ENCODE measurements at places on chromosomes 12 and 14.

DNA sequence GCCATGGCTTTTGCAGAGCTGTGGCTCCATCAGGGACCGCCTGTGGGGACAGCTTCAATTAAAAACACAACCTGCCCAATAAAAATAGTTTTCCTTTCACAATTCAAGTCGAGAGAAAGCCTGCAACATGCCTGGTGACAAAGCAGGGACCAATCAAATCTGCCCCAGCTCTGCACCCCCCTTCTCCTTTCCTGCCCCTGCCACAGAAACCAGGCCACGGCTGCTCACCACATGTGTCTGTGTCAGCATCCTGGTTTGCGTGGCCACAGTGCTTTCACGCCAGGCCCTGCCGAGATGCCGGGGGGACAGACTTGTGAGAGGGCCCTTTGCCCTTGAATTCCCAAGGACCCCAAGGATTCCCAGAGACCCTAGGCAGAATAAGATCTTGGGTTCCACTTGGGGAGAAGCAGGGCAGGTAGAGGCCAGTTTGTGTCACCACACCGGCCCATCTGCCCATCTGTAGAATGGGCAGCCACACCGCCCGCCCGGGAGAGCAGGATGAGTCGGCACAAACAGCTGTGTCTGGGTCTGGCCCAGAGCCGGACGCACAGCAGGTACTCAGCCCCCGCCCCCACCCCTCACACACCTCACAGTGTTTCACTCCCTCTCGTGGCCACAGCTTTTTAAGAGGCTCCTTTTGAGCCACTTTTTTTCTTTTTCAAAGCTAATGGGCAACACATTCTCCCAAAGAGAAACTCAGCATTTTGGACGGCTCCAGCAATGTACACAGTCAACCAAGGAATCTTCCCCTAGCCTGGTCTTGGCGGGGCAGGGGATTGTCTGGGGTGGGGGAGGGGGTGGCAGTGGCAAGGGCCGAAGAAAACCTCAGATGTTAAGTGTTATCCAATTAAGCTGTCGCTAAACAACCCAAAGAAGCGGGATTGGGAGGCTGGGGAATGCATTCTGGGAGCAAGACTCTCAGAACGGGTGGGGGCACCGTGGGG is 41.5 kb downstream of the BCL11B start:
- peak overlapping the region; percentile 99 for H3K27ac ChIP-seq
- peak overlapping the region; percentile 73 for H3K4me3 ChIP-seq
- H3K36me3 ChIP-seq: peaks cover 77% of the 10 kb centered on the region
- peak; percentile 93 for DNase-seq
- H3K4me1 ChIP-seq: peaks cover 94% of the 10 kb centered on the region

DNA sequence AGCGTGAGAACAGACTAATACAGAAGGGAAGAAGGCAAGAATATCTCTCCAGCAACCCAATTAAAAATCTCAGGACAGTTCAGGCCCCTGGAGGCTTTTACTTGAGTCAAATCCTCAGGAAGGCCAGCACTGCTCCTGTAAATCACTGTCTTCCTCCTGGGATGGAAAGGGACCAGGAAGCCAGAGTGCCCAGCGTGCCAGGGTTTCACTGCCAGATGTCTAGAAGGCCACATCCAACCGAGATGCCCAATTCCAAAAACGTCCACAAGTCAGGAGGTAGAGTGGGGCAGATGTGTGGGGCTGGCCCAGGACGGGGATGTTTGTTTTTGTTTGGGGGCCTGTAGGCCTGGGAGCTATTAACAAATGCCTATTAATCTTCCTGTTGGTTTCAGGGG is 332.0 kb downstream of the MED13L start:
- peaks cover 2% of the 10 kb centered on the region for H3K27me3 ChIP-seq
- no peaks in the 10 kb centered on the region for H3K4me1 ChIP-seq
- no peak for DNase-seq
- H3K4me3 ChIP-seq: no peak overlapping the region
- no peak overlapping the region for H3K27ac ChIP-seq

GRCh38 chr12:48279101-48279500 is 71.6 kb downstream of the ZNF641 start:
- no peaks in the 10 kb centered on the region for H3K4me1 ChIP-seq
- no peak for DNase-seq
- H3K36me3 ChIP-seq: no peaks in the 10 kb centered on the region
- peaks cover 8% of the 10 kb centered on the region for H3K27me3 ChIP-seq

- DNase-seq: no peak
- no peaks in the 10 kb centered on the region for H3K27me3 ChIP-seq
- H3K4me1 ChIP-seq: no peaks in the 10 kb centered on the region
- peaks cover 12% of the 10 kb centered on the region for H3K36me3 ChIP-seq
Observed at GRCh38 chr12:132000286-132000872, 50.6 kb downstream of the EP400 start.

GRCh38 chr12:21819678-21820077 is 45.2 kb upstream of the KCNJ8 start:
- no peaks in the 10 kb centered on the region for H3K27me3 ChIP-seq
- H3K36me3 ChIP-seq: no peaks in the 10 kb centered on the region
- H3K4me3 ChIP-seq: no peak overlapping the region
- DNase-seq: no peak
- no peaks in the 10 kb centered on the region for H3K4me1 ChIP-seq

- H3K36me3 ChIP-seq: no peaks in the 10 kb centered on the region
- no peak overlapping the region for H3K4me3 ChIP-seq
- peaks cover 12% of the 10 kb centered on the region for H3K4me1 ChIP-seq
- no peak overlapping the region for H3K27ac ChIP-seq
Observed at GRCh38 chr14:99389174-99389826, 91.4 kb downstream of the SETD3 start.

- H3K4me3 ChIP-seq: no peak overlapping the region
- no peaks in the 10 kb centered on the region for H3K36me3 ChIP-seq
- H3K4me1 ChIP-seq: peaks cover 12% of the 10 kb centered on the region
- DNase-seq: no peak
Observed at GRCh38 chr14:68246074-68246785, 426.7 kb downstream of the RAD51B start.

DNA sequence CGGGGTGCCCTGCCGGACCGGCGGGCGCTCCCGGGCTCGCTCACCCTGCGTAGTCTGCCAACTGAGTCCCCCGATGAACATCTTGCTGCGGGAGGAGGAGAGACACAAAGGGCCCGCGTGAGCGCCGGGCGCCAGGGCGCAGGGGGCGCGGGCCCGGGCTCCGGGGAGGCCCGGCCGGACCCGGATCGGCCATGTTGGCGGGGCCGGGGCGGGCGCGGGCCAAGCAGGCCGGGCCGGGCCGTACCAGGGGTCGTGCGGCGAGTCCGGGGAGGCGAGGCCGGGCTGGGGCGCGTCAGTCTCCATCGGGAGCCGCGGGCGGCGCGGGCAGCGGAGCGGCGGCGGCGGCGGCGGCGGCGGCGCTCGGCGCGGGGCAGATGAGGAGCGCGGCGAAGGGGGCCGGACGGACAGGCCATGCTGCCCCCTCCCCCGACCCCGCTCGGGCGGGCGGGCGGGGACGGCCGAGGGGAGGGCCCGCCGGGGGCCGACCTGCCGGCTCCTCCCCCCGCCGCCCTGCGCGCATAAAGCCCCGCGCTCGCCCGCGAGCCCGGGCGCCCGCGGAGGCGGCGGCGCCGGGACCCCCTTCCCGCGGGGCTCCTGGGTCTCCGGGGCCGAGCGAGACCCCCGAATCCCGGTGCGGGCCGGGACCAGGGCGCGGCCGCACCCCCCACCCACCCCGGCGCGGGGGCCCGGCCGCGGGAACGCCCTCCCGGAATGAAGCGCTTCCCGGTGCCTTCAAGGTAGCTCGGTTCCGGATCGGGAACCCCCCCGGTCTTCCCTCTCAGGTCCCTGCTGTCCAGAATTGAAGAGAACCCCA is at the start of gene MSI1:
MSI1 (minus strand) TSS at position 376 of the 814 bp plus-strand sequence; CDS start at position 303, 73 bp downstream.
- peaks cover 72% of the 10 kb centered on the region for H3K27me3 ChIP-seq
- no peak for DNase-seq
- H3K4me3 ChIP-seq: peak within 1 kb of the TSS; percentile 24
- H3K27ac ChIP-seq: no peak within 1 kb of the TSS
- H3K4me1 ChIP-seq: peaks cover 18% of the 10 kb centered on the region

DNA sequence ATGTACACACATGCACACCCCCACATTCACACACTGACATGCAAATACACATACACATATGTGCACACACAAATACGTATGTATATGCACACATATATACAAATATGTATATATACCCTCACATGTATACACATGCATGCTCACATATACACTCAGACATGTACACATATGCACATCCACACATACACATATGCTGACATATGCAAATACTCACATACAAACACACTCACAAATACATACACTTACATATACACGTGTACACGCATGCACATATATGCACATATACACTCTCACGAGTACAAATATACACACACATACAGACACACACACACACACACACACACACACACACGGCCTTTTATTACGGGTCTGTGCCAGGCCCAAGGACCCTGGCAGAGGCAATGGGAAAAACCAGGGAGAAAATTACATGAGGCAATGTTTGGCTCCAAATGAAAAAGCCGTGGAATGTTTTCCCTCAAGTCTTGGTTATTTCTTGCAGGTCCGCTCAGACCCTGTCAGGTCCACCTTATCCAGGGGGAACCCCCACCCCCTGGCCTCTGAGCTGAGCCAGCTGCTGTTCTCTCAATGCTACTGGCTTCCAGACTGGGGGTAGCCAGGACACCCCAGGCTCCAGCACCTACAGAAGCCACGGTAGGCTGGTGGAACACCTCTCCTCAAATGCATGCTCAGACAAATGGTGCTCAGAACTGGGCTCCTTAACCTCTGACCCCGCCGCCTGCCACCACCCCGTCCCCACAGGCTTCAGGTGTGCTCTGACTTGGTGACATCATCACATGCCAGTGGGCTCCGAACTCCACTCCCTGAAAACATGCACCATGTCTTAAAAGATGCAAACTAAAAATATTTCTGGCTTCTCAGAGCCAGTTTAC is 54.7 kb downstream of the BCL11B start:
- peak overlapping the region; percentile 62 for H3K4me3 ChIP-seq
- peaks cover 87% of the 10 kb centered on the region for H3K4me1 ChIP-seq
- no peaks in the 10 kb centered on the region for H3K27me3 ChIP-seq
- H3K36me3 ChIP-seq: peaks cover 56% of the 10 kb centered on the region
- no peak for DNase-seq

DNA sequence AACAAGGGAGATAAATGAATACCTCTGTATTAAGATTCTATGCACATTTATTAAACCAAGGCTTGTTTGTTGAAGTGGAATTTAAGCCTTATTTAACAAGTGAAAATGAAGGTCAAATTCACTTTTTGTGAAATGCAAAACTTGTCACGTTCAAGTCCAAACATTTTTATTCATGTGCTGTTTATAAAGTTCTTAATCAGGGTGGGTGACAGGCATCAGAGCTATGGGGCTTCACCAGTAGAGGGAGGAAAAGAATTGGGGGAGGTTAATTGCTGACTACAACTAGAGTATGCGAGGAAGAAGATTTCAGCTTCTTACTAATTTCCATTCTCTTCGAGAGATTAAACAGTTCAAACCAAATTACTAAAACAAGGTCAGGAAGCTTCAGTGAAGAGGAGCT is 9.7 kb downstream of the MOK start:
- peaks cover 5% of the 10 kb centered on the region for H3K27me3 ChIP-seq
- DNase-seq: no peak
- H3K36me3 ChIP-seq: no peaks in the 10 kb centered on the region

GRCh38 chr14:93645200-93645599 is 143.1 kb downstream of the PRIMA1 start:
- H3K36me3 ChIP-seq: no peaks in the 10 kb centered on the region
- H3K4me3 ChIP-seq: no peak overlapping the region
- DNase-seq: no peak
- peaks cover 8% of the 10 kb centered on the region for H3K27me3 ChIP-seq

GRCh38 chr14:19800282-19801117 is 3.1 kb upstream of the OR4N2 start:
- no peak overlapping the region for H3K4me3 ChIP-seq
- no peaks in the 10 kb centered on the region for H3K36me3 ChIP-seq
- H3K27me3 ChIP-seq: no peaks in the 10 kb centered on the region
- no peak overlapping the region for H3K27ac ChIP-seq

GRCh38 chr12:52225752-52226151 is 7.3 kb upstream of the KRT7 start:
- no peaks in the 10 kb centered on the region for H3K36me3 ChIP-seq
- peaks cover 61% of the 10 kb centered on the region for H3K27me3 ChIP-seq
- H3K4me3 ChIP-seq: no peak overlapping the region

DNA sequence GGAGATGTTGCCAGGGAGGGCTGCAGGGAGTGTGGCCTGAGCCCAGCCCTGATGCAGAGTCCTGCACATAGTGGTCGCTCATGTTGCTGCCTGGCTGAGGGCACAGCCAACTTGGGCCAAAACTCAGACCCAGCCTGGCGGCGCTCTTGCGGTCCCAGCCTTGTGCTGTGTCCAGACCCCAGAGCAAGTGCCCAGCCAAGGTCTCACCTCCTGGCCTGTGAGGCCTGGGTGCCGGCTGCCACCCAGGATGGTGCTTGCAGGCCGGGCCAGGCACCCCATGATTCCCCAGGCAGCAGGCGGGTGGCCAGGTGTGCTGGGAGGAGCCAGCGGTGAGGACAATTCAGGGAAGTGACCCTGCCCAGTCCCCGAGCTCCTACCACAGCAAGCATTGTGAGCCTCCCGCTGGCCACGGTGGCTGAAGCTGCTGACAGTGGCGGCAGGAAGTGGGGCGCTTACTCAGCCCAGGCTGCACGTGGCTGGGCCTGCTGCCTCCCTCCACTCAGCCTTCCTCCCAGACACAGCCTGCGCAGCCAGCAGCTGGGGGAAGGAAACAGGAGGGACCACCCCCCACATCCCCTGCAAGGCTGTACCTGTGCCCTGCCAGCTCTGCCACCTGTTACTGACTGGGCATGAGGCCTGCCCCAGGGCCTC is 17.7 kb upstream of the PGF start:
- peak; percentile 57 for DNase-seq
- H3K4me3 ChIP-seq: no peak overlapping the region
- H3K27ac ChIP-seq: no peak overlapping the region
- H3K4me1 ChIP-seq: peaks cover 7% of the 10 kb centered on the region
- no peaks in the 10 kb centered on the region for H3K36me3 ChIP-seq

DNA sequence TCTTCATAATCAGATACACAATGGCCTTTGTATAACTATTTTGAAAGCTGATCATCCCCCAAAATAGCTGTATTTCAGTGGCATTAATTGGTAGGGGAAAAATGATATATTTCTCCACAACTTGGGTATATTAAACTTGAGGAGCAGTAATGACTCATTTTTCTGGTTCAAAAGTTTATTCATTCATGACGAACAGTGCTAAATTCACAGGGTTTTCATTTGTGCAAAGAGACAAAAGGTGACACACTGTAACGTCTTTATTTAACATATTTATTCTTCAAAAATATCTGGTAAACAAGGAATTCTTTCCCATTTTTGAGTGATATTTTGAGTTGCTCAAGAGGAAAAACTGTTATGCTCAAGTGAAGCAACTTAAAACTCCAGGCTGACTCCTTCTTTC is 415.5 kb upstream of the SOX5 start:
- no peaks in the 10 kb centered on the region for H3K27me3 ChIP-seq
- no peak overlapping the region for H3K27ac ChIP-seq
- no peak overlapping the region for H3K4me3 ChIP-seq
- no peaks in the 10 kb centered on the region for H3K36me3 ChIP-seq
- DNase-seq: no peak

DNA sequence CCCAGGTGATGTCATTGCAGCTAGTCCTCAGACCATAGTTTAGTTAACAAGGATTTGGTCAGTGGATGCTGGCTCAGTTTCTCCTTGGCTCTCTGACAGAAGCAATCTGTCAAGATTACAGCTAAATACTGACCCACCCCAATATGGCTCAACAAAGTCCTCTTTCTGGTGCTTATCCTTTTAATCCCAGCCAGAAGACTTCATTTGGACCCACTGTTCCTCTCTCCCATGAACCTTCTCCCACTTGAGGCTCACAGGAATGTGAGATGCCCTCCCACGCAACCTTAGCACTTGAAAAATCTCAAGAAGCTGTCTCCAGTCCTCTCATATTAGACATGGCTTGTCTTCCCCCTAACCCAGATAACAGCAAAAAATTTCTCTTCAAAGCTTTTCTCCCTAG is 47.7 kb downstream of the C12orf50 start:
- H3K27me3 ChIP-seq: no peaks in the 10 kb centered on the region
- H3K4me1 ChIP-seq: no peaks in the 10 kb centered on the region
- DNase-seq: no peak
- no peak overlapping the region for H3K27ac ChIP-seq
- no peaks in the 10 kb centered on the region for H3K36me3 ChIP-seq
